Hippocampal formation (tissue), 2 donors: ENCODE measurements at places on chromosomes 7 and 10.

GRCh38 chr10:70695241-70696030 lies 23.1 kb downstream of the ADAMTS14 start:
- no peak for DNase-seq

DNA sequence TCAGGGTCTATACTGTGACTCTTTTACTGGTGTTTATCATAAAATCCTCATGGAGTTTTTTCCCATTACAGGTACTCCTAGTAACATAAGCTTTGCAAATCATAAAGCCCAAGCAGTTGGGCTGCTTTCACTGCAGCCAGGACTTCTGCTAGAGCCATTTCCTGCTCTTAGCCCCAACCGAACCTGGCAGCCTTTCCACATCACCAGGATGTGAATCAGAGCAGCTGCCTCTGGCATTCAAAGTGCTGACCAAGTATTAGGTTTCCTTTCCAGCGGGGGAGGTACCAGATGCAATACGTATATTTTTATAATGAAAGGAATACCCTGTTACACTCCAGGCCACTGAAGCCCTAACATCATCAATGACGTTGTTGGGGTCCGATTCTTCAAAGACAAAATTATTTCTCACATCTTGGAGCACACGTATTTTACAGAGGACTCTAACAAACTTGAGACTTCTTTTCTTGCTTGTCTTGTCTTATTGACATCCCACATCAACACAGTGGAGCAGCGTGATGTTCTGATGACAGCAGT lies 3.6 kb upstream of the HTR5A start:
- DNase-seq, result no peak

DNA sequence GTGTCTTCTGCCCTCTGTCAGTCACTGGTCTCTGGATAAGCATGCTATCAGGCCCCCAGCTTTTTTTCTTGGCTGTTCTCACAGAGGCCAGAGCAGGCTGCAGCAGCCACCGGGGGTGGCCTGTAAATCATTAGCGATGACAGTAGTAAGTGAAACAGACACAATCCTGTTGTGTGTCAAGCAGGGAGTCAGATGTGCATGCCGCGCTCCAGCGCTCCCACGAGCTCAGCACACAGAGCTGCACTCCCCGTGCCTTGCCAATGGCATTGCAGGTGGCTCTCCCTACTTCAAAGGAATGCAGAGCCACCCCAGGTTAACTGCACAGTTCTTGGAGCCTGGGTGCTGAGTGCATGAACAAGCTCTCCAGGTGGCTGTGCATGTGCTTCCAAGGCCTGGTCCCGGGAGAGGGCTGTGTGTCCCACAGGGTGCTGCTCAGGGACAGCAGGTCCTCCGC lies 226.1 kb downstream of the GLRX3 start:
- no peak for DNase-seq

DNA sequence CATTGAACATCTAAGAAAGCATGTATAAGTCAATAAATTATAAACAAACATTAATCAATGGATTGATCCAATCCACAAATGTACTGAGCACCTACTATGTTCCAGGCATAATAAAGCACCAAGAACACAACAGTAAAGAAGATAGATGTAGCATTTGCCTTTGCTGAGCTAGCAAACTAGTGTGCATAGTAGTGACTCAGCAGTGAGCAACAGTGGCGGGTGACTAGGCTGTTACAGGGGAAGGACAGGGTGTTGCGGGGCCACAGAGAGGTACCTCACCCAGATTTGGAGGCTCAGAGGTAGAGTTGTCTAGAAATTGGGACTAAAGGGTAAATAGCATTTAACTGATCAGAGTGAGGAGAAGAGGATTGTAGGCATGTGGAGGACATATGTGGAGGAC lies 83.6 kb downstream of the NXPH1 start:
- no peak for DNase-seq

DNA sequence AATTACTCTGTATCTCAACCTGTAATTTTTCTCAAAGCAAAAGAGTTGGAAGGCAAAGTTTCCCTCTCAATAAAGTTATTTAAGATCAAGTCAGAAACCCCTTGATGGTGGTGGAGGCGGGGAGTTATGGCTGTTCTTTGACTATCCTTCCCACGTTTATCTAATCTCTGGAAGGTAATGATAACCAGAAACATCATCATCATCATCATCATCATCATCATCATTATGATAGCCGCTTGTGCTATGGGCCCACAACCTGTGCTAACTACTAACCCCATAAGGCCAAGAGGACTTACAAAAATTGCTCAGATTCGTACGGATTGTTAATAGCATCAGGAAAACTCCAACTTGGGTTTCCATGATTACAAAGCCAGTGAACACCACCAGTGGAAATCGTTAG lies 502.3 kb downstream of the SH2D4B start:
- DNase-seq, result no peak

DNA sequence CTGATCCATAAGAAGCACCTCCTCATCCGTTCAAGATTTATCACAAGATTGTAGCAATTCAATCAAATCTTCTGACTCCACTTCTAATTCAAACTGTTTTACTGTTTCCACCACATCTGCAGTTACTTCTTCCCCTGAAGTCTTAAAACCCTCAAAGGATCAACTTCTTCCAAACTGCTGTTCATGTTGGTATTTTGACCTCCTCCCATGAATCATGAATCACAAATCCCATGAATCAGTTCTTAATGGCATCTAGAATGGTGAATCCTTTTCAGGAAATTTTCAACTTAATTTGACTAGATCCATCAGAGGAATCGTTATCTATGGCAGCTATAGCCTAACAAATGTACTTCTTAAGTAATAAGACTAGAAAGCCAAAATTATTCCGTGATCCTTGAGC lies 122.3 kb downstream of the IMMP2L start:
- no peak for DNase-seq

DNA sequence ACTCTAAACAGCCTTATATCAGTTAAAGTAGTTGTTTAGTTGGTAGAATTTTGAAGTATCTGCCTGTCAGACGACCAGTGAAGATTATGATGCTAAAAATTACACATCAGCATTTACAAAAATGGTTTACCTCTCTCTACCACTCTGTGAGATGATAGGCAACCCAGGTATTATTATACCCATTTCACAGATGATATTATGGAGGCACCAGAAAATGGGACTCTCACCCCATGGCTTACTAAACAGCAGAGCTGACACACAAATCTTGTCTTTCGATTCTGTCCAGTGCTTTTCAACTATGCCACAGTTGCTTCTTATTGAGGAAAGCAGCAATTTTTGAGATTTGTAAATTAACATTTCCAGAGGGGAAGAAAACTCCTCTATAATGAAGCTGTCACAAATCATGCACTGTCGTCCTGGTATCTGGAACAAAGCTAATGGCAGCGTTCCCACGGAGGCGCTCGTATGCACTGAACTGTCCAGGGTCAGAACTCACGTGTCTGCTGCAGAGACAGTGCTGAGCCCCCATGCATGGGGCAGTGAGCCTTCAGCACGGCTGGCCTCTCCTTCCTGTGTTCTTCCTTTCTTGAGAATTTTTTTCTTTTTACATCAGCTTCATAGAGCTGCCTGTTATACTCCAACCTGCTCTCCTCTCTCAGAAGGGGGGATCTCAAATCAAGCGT lies 381.1 kb downstream of the SDK1 start:
- no peak for DNase-seq

- DNase-seq, result no peak
Observed at GRCh38 chr7:76260171-76260703, 42.2 kb upstream of the HSPB1 start.

DNA sequence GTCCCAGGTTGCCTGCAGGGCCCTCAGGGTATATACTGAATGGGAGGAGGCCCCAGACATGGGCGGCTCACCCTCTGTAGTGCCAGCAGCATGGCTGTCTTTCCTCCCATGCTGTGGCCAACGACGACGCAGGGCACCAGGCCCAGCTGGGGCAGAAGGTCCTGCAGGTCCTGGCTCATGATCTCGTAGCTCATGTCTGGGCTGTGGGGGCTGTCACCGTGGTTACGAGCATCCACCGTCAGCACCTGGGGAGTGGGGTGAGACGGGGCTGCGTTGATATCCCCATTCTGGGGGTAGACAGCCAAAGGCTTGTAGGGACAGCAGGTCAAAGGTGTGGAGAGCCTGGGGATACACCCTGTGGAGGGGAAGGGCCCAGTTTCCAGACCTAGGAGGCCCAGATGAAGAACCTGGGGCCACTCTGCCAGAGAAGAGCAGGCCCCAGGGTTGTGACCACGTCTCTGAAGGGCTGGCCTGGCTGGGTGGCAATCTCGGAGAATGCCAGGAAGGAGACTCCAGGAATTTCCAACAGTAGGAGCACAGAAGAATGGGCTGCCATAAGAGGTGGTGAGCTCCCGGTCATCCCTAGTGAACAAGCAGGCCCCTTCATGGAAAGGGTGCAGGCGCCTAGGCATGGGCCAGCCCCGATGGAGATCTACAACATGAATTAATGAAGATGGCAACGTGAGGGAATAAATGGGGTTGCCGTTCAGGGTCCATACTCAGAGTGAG lies 947 bp downstream of the ABHD11 start:
- no peak for DNase-seq

- DNase-seq, result no peak
Observed at GRCh38 chr10:97511711-97512440, 13.2 kb downstream of the UBTD1 start.

DNA sequence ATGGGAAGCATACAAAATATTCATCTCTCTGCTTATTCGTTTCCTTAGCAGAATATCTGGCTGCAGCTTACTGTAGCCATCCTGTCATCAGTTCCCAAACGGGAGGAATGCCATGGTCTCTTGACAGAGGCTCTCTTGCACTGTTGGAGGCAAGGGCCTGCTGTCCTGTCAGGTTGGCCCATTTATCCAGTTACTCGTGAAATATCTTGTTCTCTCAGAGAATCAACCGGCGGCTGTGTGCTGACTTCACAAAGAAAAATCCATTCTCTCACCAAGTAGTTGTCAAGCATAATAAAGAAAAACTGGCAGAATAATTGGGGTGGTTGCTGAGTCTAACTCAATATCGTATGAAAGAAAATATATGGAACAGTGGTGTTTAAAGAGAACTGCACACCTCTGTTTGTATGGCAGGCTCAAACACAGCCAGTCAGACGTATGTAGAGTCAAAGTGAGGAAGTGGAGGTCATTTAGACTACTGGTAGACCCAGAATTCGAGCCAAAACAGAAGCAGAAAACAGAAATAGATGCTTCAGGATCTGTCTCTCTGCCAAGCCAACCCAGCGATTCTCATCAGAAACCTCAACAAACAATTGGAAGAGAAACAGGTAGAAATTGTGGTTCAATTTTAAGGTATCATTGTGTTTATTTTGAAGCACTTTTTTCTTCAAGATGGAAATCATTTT lies 349.2 kb upstream of the PRKCQ start:
- DNase-seq, result peak; percentile 5

GRCh38 chr7:81857385-81857784 lies 87.5 kb upstream of the HGF start:
- DNase-seq, result no peak

DNA sequence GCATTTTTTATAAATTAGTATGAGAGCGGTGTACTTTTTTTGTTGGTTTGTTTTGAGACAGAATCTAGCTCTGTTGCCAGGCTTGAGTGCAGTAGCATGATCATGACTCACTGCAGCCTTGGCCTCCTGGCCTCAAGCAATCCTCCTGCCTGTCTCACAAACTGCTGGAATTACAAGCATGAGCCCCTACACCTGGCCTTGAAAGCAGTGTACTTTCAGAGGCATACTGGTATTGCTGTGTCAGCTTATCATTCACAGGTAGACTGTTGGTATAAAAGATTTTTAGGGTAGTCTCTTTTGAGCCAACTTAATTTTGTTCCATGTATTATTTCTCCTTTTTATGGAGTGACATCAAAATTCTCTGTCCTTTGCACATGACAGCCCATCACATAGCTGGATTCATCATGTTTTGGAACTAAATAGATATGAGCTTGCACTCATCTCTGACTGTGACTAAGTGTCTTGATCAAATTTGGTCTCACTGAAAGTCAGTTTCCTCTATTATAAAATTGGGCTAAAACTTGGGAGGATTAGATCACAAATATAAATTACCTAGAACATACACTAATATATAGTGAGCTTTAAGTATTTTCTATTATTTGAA lies 12.4 kb downstream of the GNAT3 start:
- DNase-seq, result no peak

DNA sequence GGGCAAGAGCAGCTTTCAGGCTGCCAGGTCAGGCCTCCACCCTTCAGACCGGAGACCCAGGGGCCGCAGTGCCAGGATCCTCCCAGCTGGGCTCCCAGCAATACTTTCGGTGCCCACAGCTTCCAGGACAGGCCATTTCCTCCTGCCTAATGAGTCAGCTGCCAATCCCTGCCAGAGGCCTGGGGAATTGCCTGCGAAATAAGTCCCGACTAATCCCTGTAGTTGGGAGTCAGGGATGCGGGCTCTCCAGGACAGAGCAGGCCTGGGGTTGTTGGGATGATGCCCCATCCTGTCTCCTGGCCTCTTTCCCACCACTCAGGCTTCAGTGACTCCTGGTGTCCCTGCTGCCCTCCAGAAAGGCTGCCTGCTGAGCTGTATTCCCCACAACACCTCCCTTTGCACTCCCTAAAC lies 143.5 kb upstream of the UNC5B start:
- DNase-seq, result no peak

- no peak for DNase-seq
Observed at GRCh38 chr7:145431834-145432233, 596.0 kb upstream of the TPK1 start.

DNA sequence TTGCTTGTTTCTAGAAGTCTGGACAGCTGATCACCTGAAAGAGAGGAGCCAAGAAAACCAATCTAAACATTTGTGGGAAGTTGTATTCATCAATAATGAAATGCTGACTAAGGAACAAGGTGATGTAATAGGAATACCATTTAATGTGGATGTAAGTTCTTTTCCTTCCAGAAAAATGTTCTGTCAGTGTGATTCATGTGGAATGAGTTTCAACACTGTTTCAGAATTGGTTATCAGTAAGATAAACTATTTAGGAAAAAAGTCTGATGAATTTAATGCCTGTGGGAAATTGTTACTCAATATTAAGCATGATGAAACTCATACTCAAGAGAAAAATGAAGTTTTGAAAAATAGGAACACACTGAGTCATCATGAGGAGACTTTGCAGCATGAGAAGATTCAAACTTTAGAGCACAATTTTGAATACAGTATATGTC lies 39.8 kb upstream of the ZNF37A start:
- DNase-seq, result no peak

DNA sequence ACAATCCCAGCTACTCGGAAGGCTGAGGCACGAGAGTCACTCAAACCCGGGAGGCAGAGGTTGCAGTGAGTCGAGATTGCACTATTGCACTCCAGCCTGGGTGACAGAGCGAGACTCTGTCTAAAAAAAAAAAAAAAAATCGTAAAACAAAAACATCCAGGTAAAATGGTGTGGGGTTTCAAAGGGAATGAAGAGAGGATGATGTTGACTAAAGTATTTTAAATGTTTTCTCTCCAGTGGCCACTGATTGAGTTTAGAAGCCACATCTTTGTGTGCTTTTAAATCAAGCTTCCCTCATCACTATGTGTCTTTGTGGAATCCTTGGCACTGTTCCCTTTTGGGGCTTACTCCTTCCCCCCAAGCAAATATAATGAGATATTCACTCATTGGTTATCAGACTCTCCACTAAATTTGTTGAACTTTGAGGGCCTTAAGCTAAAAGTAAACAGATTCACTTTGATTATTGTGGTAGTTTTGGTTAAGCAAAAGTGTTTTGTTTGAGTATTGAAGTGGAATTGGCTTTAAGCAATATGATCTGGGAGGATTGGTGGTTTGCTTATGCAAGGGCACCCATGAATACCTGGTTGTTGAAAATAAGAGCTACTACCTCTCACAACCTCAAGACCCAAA lies 162.9 kb downstream of the CDK14 start:
- no peak for DNase-seq
